ENCODE measurements at places on chromosomes 12 and 14. TPM values are rescaled to one million over a fixed set of nuclear protein-coding genes. Genes with fewer than 3 reads are reported as not detected.
A peak's percentile ranks its signal among the peaks of the same experiment; 100 is the strongest.

DNA sequence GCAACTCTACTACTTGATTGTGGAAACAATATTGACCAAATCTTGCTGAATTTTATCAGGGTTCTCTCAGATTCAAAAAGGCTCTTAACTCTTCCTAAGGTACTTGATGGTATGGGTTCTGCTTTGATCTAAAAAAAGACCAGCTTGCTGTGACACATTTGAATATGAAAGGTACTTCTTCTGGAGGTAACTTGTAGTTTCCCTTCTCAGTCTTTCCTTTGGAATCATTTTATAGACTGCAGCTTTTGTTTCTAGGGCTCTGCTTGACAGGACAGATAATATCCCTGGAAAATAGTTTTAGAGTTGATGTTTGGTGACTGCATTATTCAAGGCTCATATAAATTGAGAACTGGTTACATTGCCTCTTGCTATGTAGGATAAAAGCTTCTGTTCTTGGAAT is 251.9 kb downstream of the FUT8 start:
- DNase-seq, result no peak
- no peaks in the 10 kb centered on the region for H3K4me1 ChIP-seq
- H3K4me3 ChIP-seq, result no peak overlapping the region
- no peaks in the 10 kb centered on the region for H3K36me3 ChIP-seq
- no peaks in the 10 kb centered on the region for H3K27me3 ChIP-seq
- H3K27ac ChIP-seq, result no peak overlapping the region

DNA sequence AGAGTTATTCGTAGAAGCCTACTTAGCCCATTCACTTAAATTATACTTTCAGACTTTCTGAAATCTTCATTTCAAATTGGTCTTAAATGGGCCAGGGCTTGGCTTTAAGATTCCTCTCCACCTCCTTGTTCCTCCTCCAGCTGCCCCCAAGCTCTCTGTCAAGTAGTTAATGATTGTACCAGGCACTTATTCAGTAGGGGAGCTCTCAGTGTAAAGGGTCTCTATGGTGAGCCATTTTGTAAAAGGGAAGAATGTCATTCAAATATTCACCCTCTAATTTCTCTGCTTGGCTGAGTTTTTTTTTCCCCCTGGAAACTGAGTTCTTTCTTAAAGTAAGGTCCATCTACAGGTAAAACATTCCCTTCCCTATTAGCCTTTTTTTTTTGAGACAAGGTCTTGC is 96.6 kb downstream of the SUDS3 start:
- no peaks in the 10 kb centered on the region for H3K4me1 ChIP-seq
- no peak overlapping the region for H3K4me3 ChIP-seq
- no peak overlapping the region for H3K27ac ChIP-seq
- H3K27me3 ChIP-seq, result no peaks in the 10 kb centered on the region

GRCh38 chr14:79442786-79443185 is 768.5 kb downstream of the DIO2 start:
- H3K4me3 ChIP-seq, result no peak overlapping the region
- H3K27ac ChIP-seq, result no peak overlapping the region
- no peaks in the 10 kb centered on the region for H3K27me3 ChIP-seq
- no peak for DNase-seq
- H3K36me3 ChIP-seq, result no peaks in the 10 kb centered on the region

DNA sequence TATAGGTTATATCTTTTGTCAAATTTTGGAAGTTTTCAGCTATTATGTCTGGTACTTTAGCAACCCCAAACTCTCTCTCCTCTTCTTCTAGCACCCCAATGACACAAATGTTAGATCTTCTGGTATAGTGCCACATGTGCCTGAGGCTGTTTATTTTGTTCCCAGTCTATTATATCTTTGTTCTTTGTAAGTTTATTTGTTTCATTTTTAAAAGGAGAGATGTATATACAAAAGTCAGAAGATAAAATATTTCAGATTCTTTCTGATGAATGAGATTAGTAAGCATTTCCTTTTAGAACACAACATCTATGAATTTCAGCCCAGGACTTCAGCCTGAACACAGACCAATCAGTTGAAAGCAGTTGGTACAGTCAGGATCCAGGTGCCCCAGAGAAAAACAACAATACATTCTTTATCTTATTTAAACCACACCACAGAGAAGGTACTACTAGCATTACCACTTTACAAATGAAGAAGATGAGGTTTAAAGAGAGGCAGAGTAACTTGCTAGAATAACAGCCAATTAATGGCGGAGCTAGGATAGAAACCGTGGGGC is 114.1 kb upstream of the BTG1 start:
- H3K4me1 ChIP-seq, result peaks cover 10% of the 10 kb centered on the region
- H3K27me3 ChIP-seq, result no peaks in the 10 kb centered on the region
- no peak for DNase-seq
- H3K4me3 ChIP-seq, result no peak overlapping the region
- no peak overlapping the region for H3K27ac ChIP-seq
- no peaks in the 10 kb centered on the region for H3K36me3 ChIP-seq

The RHOJ gene
- not detected for polyA plus RNA-seq

DNA sequence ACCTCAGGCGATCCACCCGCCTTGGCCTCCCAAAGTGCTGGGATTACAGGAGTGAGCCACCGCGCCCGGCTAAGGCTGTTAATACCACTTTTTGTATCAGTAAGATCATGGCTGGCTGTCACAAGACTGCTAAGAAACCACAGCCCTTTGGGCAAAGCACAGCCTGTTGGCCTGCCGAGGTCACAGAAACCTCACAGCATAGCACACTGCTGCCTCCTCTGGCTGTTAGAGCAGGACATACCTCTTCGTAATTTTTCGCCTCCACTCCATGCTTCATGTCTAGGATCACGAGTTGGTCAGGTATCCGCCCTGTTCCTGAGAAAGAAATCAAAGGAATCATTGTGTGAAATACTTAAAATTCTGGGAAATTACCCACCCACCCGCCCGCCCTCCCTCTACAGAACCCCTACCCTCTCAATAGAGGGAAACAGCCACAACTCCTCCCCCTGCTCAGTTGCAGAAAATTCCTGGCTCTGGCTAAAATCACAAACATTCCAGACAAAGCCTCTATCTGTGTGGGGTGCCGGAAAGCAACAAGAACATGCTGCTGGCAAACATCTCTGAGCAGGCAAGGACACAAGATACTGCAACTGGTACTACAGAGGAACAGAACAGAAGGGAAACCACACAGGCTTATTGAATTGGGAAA is 20.7 kb upstream of the NEK9 start:
- H3K36me3 ChIP-seq, result peaks cover 20% of the 10 kb centered on the region
- H3K4me3 ChIP-seq, result no peak overlapping the region
- H3K27me3 ChIP-seq, result no peaks in the 10 kb centered on the region
- peaks cover 36% of the 10 kb centered on the region for H3K4me1 ChIP-seq
- H3K27ac ChIP-seq, result no peak overlapping the region

- no peaks in the 10 kb centered on the region for H3K27me3 ChIP-seq
- DNase-seq, result no peak
- no peaks in the 10 kb centered on the region for H3K36me3 ChIP-seq
- H3K27ac ChIP-seq, result no peak overlapping the region
- H3K4me3 ChIP-seq, result no peak overlapping the region
Measured at GRCh38 chr12:115149685-115150378, 465.9 kb upstream of the TBX3 start.

DNA sequence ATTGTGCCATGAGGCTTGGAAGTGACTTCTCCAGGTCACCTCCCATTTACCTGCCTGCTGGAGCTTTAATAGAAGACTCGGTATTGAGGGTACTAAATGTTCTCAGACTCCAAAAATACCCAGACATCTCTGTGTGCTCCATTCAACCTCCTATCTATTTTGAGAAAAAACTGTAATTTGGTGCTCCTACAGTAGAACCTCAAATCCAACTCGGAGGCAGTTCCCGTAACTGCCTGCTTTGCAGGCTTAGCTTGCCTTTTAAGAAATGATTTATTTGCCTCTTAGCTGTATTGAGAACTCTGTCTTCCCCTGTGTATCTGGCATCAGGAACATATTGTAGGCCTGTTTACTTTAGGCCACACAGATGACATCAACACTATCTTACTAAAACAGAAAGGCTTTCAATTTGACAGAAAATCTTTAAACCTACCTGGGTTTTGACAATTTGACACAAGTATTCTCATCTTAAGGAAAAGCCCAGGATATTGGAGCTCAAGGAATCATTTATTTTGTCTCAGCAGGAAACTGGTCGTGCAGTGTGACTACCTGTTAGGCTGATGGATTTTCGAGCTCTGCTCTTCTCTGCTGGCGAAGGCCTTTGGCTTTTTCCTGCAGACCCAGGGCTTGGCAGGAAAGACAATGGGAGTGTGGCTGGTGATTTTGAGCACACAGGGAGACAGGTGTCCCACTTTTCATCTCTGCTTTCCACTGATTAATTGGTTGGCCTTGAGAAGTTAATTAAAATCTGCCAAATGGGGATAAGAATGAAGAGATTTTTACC is 314.8 kb downstream of the SNAPC1 start:
- H3K36me3 ChIP-seq, result no peaks in the 10 kb centered on the region
- no peaks in the 10 kb centered on the region for H3K27me3 ChIP-seq
- DNase-seq, result no peak
- no peak overlapping the region for H3K27ac ChIP-seq
- H3K4me3 ChIP-seq, result no peak overlapping the region

- no peak overlapping the region for H3K27ac ChIP-seq
- H3K36me3 ChIP-seq, result no peaks in the 10 kb centered on the region
- DNase-seq, result no peak
- no peaks in the 10 kb centered on the region for H3K27me3 ChIP-seq
Measured at GRCh38 chr12:99736760-99737269, 89.3 kb downstream of the GARIN6 start.

GRCh38 chr12:120359128-120359527 is 9.8 kb downstream of the MSI1 start:
- peaks cover 8% of the 10 kb centered on the region for H3K27me3 ChIP-seq
- H3K27ac ChIP-seq, result no peak overlapping the region
- H3K36me3 ChIP-seq, result no peaks in the 10 kb centered on the region
- no peak for DNase-seq
- H3K4me1 ChIP-seq, result no peaks in the 10 kb centered on the region

The KERA gene
- polyA plus RNA-seq, result not detected

GRCh38 chr12:40691913-40692764 is at the start of gene CNTN1:
Gene CNTN1, plus strand, starts transcription at chr12:40692439.
- H3K4me3 ChIP-seq, result no peak within 1 kb of the TSS
- H3K36me3 ChIP-seq, result no peaks in the 10 kb centered on the region
- H3K27ac ChIP-seq, result no peak within 1 kb of the TSS
- peaks cover 4% of the 10 kb centered on the region for H3K27me3 ChIP-seq

- H3K36me3 ChIP-seq, result no peaks in the 10 kb centered on the region
- H3K4me1 ChIP-seq, result no peaks in the 10 kb centered on the region
- H3K27ac ChIP-seq, result no peak overlapping the region
Measured at GRCh38 chr12:78035901-78036606, 205.4 kb downstream of the NAV3 start.

GRCh38 chr14:73267474-73267873 is 30.2 kb downstream of the PAPLN start:
- no peak for DNase-seq
- no peak overlapping the region for H3K27ac ChIP-seq
- no peaks in the 10 kb centered on the region for H3K4me1 ChIP-seq
- H3K4me3 ChIP-seq, result no peak overlapping the region

The TMX1 gene
- polyA plus RNA-seq, result 39.5 TPM

DNA sequence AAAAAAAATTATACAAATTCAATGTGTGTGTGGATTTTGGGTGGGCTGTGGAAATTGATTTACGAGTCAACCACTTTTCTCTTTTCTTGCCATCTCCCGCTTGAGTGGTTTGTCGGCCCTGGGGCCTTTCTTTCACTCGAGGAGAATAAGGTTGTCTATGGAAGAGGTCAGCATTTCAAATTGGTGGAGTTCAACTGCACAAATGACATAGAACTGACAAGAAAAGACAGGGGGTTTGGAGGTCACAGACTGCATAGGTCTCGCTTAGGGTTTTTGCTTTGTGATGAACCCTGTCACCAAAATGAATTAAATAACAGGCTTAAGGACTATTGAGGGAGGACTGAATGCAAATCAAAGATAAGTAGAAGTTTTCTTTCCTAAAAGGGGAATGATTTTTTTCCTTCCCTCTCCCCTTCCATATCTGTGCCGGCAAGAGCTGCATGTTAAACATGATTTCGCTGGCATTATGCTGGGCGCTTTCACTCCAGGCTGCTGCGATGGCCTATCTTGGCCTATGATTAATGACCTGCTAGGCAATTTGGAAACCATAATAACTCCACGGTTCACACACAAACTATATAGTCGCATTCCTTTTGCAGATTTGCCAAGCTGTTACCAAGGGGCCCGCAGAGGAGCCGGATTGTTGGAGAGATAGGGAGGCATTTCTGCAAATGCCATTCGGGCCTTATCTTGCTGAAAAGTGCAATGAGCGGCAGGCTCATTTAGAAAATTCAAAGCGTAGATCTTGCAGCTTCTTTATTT is 20.7 kb downstream of the ASCL1 start:
- no peaks in the 10 kb centered on the region for H3K36me3 ChIP-seq
- DNase-seq, result no peak
- no peak overlapping the region for H3K27ac ChIP-seq
- H3K27me3 ChIP-seq, result no peaks in the 10 kb centered on the region

The HOXC12 gene
- polyA plus RNA-seq, result not detected

The LRRC43 gene
- not detected for polyA plus RNA-seq

DNA sequence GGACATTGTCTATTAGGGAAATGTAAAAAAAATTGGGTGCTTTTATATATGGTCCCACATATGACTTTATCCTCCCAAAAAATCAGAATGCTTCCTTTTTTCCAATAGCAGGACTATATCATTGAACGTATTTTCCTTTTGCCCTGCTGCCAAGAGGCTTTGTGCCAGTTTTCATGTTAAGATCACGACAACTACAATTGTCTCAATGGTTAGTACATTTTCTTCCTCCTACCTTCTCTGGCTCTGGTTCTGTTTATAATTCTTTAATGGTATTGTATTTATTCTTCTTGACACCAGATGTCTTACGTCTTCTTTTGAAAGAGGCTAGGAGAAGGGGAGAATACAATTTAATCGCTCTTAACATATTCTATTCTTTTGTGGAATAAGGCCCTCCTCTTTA is 106.9 kb downstream of the ANO6 start:
- H3K4me3 ChIP-seq, result no peak overlapping the region
- H3K27ac ChIP-seq, result no peak overlapping the region
- H3K27me3 ChIP-seq, result no peaks in the 10 kb centered on the region
- no peak for DNase-seq

The OTX2 gene
- polyA plus RNA-seq, result not detected

The AQP2 gene
- polyA plus RNA-seq, result not detected

The TAS2R42 gene
- not detected for polyA plus RNA-seq

GRCh38 chr12:54355104-54355815 is 9.0 kb downstream of the GPR84 start:
- DNase-seq, result no peak
- no peak overlapping the region for H3K4me3 ChIP-seq
- H3K4me1 ChIP-seq, result peaks cover 38% of the 10 kb centered on the region
- peaks cover 15% of the 10 kb centered on the region for H3K36me3 ChIP-seq
- H3K27me3 ChIP-seq, result no peaks in the 10 kb centered on the region
- no peak overlapping the region for H3K27ac ChIP-seq

The TMEM63C gene
- not detected for polyA plus RNA-seq

GRCh38 chr12:81440001-81440400 is 319.1 kb downstream of the PPFIA2 start:
- no peak overlapping the region for H3K4me3 ChIP-seq
- H3K27ac ChIP-seq, result no peak overlapping the region
- H3K36me3 ChIP-seq, result no peaks in the 10 kb centered on the region
- H3K4me1 ChIP-seq, result no peaks in the 10 kb centered on the region
- DNase-seq, result no peak

The EXOC3L4 gene
- polyA plus RNA-seq, result not detected

GRCh38 chr12:78700565-78700964 is 164.0 kb upstream of the SYT1 start:
- H3K27me3 ChIP-seq, result no peaks in the 10 kb centered on the region
- DNase-seq, result no peak
- H3K4me3 ChIP-seq, result no peak overlapping the region
- H3K27ac ChIP-seq, result no peak overlapping the region
- H3K4me1 ChIP-seq, result no peaks in the 10 kb centered on the region

The REP15 gene
- polyA plus RNA-seq, result 0.47 TPM

GRCh38 chr12:107320929-107321631 is 227.7 kb upstream of the CRY1 start:
- peak overlapping the region; percentile 92 for H3K4me3 ChIP-seq
- no peaks in the 10 kb centered on the region for H3K36me3 ChIP-seq
- peak overlapping the region; percentile 63 for H3K27ac ChIP-seq
- no peaks in the 10 kb centered on the region for H3K27me3 ChIP-seq

All from CD4-positive, alpha-beta memory T cell (primary cell).